Occipital lobe (tissue), 3 donors: ENCODE measurements at places on chromosomes 7 and 10.
A peak's percentile ranks its signal among the peaks of the same experiment; 100 is the strongest.

GRCh38 chr10:71266147-71266917, 52.7 kb upstream of the SLC29A3 start:
- no peak for DNase-seq

DNA sequence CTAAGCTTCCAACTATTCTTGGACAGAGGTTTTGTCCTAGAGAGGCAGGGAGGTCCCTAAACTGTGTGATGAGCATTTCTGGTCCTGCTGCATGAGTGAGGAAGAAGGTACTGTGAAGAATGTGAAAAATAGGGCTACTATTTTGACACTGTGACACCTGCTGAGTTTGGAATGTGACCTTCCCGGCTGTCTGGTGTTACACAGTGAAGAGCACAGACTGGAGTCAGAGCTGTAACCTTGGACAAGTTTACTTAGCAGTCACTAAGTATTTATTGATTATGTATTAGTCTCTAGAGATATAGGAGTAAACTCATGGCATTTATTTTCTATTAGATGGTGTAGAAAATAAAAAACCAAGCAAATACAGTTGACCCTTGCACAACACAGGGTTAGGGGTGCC, 12.3 kb downstream of the GOLGA7B start:
- no peak for DNase-seq

DNA sequence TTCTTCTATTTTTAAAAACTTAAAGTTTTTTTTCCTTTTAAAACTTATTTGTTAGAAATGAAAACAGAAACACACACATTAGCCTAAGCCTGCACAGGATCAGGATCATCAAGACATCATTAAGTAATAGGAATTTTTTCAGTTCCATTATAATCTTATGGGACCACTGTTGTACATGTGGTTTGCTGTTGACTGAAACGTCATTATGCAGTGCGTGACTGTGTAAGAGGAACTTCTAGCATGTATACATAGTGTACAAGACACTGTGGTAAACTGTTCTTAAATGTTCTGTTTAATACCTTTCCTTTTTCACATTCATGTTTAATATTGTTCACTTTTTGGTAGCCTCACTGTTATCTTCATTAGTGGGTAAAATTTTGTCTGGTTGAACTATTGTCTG, 12.1 kb downstream of the ENTPD7 start:
- no peak for DNase-seq

- DNase-seq: no peak
Measured at GRCh38 chr7:55575098-55575497, 2.8 kb upstream of the VOPP1 start.

DNA sequence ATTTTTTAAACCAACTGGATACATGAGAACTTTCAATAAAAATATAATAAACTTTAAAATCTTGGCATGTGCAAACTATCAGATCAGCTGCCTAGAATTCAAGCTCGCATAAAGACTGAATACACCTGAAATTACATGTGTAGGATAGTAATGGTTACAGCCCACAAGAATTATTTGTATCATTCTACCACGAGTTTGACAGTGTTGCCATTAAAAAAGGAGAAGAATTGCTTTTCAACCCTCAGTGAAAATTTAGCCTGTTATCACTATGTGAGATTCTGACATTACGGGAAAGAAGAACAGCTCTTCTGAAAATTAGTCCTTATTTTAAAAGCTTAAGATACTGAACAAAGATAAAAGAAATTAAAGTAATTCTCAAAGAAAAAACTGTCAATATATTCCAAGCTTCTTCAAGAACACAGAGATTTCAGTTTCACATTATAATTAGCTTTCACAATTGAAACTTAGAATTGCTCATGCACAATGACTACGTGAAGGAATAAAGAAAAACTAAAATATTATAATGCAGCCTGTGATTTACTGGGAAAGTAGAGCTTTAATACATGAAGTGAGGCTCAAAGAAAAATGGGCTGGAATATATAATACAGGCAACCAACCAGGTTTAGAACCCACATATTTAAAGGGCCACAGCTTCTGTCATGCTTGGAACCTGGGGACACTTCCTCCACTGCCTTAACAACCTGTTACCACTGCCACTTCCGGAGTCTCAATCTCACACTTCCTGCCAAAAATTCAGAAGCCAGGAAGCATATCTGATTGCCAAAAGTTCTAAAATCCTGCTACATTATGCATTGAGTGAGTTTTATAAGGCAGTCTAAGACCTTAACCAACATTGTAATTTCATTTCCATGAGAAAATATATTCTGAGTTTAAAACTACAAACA, 23.2 kb downstream of the TPK1 start:
- DNase-seq: no peak

GRCh38 chr10:28387140-28387539, 84.3 kb upstream of the MPP7 start:
- DNase-seq: no peak

GRCh38 chr10:26799342-26799741, 61.4 kb downstream of the ABI1 start:
- no peak for DNase-seq

DNA sequence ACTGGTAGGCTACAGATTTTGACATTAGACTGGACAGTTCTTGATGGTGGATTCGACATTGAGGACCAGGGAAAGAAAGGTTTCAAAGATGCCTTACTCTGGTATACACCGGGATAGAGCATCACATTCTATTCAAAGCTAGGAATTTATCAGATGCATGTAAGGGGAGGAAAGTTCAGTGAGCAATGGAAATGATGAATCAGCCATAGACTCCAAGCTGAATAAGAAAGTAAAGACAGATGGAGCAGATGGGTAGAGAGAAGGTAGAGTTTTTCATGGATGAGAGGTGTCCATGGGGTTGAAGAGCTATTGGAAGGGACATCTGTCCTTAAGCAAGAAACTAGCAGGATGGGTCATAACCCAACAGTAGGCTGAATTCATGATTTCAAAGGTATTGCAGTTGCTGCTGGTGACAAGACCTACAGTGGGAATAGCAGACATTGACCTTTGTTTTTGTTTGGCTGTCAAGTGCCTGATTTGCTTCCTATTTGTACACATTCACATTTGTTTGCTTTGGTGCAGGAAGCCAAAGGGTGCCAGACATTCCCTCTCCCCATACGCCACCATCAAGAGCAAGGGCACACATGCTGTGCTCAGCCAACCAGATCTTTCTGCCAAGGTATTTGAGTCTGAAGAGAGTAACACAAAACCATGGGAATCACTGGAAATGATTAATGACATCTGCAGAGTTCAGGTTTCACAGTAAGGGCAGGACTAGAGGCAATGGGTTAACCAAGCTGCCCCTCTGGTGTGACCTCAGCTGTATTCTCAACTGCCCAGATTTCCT, 8.6 kb upstream of the CACUL1 start:
- no peak for DNase-seq

DNA sequence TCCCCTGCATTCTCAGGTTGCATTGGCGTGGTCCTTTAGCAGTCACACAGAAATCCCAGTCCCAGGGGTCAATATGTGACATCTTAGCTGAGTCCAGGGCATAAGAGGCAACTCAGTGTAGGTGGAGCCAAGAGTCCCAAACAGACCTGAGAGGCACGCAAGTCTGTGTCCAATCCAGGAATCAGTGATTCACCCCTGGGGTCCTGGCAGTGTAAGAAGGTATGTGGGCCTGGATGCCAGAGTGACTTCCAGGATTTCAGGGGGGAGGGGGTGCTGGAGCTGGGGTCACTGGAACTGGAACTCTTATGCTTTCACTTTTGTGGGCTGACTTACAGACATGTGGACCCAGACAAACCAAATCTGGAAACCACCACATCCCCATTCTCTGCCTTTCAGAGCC, 26.8 kb downstream of the FRMPD2 start:
- DNase-seq: no peak

DNA sequence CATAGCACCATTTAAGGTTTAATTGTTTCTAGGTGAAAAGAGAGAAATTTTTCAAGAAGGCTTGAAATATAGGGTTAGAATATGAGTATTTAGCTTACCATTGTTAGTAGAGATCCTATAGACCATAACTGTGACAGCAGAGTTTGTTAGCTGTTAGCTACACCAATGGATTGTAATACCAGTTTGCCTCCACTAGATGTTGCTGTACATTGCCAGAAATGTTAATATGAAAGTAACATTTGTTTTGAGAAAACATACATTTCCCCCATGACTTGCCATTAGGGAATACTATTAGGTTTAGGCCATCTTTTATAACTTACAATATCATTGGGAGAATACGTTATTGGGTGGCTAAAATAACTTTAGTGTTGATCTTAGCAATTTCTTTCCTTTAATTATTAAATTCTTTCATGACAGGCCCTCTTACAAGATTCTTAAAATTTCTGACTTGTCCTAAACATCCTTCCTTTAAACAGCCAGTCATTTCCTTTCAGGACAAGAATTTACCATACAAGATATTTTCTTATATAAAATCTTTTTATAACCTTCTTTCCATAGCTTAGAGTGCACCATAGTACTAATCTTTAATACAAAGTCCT, 39.5 kb downstream of the ZNF117 start:
- DNase-seq: no peak

DNA sequence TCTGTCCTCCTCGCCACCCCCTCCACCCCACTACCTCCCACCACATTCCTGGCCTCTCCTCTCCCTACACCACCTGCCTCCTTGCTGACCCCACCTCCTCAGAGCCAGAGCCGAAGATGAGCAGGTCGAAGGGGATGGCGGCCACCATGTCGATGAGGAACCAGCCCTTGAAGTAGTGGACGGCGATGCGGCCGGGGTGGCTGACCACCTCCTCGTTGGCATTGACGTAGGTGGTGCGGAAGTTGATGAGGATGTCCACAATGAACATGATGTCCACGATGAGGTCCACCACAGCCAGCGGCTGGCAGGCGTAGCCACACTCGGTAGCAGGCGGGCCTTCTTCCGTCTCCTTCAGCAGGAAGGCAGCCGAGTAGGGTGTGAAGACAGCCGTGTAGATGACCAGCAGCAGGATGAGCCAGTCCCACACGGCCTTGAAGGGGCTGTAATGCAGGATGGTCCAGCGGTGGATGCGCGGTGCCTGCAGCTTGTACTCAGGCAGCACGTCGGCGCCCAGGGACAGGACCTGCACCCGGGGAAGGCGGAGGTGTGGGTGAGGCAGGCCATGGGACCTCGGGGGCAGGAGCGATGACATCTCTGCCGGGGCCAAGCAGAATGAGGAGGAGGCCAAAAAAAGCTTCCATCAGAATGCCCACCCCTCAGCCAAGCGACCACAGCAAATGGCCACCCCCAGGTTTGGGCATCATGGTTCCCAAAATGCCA, 25.6 kb downstream of the KCNH2 start:
- no peak for DNase-seq

- DNase-seq: no peak
Measured at GRCh38 chr10:23432639-23433038, 6.2 kb upstream of the OTUD1 start.

- DNase-seq: no peak
Measured at GRCh38 chr10:51340845-51341610, 266.7 kb downstream of the PRKG1 start.

GRCh38 chr7:150668472-150668911, 17.0 kb upstream of the GIMAP2 start:
- no peak for DNase-seq

- DNase-seq: no peak
Measured at GRCh38 chr7:149325248-149325647, 63.3 kb downstream of the ZNF783 start.

- no peak for DNase-seq
Measured at GRCh38 chr7:94042381-94042780, 38.2 kb upstream of the BET1 start.

GRCh38 chr7:42939457-42940240, 7.5 kb downstream of the MRPL32 start:
- no peak for DNase-seq

DNA sequence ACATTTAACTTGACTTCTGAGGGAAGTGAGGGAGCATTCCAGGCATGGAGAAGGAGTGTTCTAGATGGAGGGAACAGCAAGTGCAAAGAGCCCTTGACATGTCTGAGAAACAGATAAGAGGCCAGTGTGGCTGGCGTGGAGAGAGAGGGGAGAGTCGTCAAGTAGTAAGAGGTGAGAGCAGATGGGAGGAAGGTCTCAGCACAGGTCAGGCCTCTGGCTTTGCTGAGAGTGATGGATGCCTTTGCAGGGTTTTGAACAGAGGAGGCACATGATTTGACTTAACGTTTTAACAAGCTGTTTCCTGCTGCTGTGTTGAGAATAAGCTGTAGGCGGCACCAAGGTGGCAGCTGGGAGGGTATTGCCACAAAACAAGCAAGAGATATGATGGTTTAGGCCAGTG, 97.2 kb downstream of the KAT6B start:
- peak; percentile 9 for DNase-seq

DNA sequence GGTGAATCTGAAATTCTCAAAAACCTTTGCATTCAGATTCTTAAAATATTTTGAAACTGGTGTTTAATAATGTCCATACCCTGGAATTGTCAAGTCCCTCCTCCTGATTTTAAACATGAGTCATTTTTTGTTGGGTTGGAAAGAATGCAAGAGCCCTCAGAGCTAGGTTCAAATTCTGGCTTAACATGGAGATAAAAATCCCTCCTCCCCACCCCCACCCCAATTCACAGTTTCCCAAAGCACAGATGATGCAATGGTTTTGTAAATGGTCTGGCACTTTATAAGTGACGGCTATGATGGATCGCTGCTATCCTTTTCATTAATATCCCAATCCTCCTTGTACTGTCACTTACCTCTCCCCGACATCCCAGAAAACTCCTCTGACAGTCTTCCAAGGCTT, 332.8 kb downstream of the PLXNA4 start:
- DNase-seq: no peak

GRCh38 chr7:132398253-132398925, 177.9 kb downstream of the PLXNA4 start:
- no peak for DNase-seq

DNA sequence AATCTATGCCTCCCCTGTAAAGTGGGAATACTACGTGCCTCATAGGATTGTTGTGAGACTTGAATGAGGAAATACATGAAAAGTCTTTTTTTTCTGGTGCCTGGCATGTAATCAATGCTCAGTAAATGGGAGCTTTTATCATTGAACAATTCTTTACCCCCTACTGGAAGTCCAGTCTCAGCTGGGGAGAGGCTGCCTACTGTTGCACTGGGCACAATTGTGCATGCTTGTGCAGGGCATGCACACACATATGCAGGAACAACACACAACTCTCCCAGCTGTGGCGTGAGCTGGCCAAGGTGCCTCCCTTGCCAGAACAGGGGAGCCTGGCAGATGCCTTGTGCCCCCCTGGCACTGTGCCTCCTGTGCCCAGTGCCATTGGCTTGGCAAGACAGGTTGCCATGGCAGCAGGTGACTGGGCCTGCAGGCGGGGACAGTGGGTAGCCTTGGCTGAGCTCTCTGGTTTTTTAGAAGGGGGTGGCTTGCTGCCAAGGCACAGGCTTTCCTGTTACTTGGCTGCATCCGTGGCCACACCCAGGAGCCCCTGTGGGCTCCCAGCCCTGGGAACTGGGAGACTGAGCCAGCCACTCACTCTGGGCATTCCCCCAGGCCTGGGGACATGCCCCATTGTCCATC, 16.1 kb upstream of the PALD1 start:
- DNase-seq: peak; percentile 67

DNA sequence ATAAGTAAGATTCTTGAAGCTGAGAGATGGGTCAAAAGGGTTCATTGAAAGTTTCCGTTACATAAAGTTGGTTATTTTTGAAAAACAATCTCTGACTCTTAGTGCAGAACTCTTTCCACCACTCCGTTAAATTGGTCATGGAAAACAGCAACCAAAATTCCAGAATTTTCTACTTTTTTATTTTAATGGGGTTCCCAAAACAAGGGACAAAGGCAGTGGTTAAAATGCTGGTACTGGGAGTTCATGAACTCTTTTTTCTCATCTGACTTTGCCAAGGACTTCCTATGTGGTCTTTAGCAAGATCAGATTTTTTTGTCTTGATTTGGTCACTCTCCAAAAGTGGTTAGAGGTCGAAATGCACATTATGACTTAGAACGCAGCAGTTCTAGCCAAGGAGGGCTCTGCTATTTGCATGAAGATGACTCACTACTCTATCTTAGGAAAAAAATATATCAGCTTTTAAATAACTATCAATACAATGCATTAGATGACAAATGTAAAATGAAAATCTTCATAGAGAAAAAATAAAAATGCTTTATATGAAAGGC, 145.7 kb downstream of the REEP3 start:
- DNase-seq: no peak
